ENCODE measurements at places on chromosomes 7 and 10.
A peak's percentile ranks its signal among the peaks of the same experiment; 100 is the strongest.

- DNase-seq = no peak
Observed at GRCh38 chr10:56181607-56182006, 179.5 kb downstream of the ZWINT start.

- DNase-seq = no peak
Observed at GRCh38 chr10:22681783-22682183, 32.6 kb downstream of the PIP4K2A start.

DNA sequence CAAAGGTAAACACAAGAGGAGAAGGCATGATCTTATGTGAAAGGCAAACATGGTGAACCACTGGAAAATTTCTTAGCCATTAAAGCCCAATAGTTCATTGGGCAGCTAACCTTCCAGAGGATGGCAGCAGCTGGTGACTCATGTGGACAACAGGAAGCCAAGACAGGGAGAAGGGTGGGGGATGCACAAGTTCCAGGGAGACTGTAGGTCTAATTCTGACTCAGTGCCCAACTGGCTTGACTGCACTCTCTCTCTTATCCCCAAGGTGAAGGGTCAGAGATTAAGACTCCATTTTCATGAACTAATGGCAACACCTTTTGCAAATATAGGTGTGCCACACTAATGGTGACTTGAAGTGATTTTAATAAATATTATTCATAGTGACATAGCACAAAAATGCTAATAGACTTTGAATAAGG lies 47.9 kb upstream of the SLC35B4 start:
- no peak for DNase-seq

- peak; percentile 85 for DNase-seq
Observed at GRCh38 chr10:6580279-6581029, 378 bp upstream of the PRKCQ start.

GRCh38 chr7:47677664-47678063 lies 95.8 kb upstream of the TNS3 start:
- DNase-seq = no peak

DNA sequence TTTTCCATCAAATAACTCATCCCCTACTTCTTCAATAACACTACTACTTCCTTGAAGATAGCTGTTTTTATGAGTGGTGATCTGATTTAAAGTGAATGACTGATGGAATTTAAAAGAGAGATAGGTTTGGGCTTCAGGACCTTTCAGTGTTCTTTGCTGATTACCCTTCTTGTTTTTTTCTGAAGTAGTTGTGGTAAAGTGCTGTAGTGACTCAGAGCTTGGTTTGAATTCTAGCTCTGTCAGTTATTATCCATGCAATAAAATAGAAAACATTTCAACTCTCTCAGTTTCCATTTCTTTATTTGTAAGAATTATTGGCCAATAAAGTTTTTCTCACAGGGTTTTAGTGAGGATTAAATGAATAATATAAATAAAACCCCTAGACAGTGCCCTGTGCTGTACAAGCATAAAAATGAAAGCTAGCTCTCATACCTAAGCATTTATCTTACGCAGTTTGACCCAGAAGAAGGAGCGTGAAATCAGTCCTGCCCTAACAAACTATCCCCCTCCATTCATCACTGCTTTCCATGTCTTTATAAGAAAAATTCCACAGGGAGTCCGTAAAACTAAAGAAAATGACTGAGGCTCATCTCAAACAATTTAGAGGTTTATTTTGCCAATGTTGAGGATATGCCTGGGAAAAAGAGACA lies 25.1 kb upstream of the AKAP9 start:
- DNase-seq = no peak

- DNase-seq = peak; percentile 68
Observed at GRCh38 chr7:102425639-102426267, 7.6 kb upstream of the ORAI2 start.

GRCh38 chr7:80833289-80834268 lies 85.3 kb downstream of the SEMA3C start:
- DNase-seq = no peak

DNA sequence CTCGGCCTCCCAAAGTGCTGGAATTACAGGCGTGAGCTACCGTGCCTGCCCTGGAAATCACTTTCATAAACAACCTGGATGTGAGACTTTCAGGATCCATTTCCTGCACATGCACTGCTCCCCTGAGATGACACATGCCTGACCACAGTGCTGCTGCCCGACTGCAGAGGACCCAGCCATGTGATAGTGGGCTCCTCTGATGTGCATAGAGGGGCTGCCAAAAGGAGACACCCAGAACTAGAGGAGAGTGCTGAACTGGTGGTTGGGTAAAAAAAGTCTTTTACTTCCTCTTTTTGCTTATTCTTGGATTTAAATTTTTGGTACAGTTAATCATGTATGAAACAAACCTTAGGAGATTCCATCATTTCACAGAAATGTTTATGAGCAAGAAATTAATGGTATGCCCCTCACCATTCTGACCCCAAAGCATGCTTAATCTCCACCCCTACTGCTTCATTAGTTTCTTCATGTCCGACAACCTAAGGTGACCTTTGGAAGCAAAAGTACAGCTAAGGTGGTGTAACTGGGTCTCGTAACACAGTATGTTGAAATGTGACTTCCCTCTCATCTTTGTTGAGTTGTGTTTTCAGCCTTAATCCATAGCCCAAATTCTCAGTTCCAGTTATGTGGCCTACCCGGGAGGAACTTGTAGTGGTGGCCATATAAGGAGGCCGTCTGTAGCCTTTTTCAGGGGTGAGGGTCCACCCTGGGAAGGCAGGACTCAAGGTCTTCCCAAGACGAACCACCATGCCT lies 111.1 kb downstream of the RNF216 start:
- no peak for DNase-seq

DNA sequence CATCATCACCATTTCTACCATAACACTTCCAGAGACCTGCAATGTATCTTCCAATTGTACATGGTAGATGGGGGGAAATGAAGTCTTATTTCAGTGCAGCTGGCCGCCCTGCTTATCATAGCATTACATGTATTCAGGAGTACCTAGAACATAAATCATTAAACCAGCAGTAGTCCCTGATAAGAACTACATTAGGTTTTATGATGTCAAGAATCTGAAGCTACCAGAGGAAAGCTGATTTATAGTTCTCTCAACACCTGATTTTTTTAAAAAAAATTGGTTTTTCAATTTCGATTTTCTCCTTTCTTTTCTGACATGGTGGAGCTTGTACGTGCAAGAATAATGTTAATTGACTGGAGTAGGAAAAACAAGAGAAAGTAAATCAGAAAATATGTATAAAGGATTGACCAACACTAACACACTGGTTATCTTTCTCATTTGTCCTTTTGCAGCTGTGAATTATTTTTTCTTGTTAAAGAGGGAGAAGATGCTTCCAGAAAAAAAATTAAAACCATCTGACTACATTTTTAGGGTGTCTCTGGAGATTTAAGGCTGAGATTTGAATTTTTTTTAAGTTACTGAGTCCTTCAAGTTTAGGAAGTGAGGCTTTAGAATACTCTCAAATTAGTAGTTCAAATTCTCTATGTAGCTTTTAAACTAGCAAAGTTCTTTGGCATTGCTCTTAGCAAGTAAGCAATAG lies 59.1 kb downstream of the CSTF2T start:
- no peak for DNase-seq

DNA sequence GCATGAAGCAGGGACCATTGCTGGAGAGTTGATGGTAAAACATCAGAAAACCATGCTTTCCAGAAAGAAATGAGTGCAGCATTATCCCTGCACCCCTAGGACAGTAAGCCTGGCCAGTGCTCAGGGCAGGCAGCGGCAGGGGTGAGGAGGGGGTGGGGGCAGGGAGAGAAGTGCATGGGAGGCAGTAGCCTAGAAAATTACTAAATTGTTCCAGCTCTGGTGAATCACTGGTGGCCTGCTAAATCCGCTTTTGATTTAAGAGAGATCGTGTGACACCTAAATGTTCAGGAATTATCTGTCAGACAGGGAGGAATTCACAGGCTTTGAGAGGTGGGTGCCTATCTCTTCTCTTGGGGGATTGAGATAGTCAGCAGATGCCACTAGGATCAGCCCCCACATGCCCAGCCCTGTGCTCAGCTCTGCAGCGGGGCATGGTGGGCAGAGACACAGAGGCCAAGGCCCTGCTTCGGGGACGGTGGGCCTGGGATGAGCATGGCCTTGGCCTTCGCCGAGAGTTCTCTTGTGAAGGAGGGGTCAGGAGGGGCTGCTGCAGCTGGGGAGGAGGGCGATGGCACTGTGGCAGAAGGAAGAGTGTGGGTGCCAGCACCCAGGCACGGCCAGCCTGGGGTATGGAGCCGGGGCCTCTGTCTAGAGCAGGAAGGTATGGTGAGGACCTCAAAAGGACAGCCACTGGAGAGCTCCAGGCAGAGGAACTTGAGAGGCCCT lies 5.0 kb upstream of the AQP1 start:
- DNase-seq = no peak

DNA sequence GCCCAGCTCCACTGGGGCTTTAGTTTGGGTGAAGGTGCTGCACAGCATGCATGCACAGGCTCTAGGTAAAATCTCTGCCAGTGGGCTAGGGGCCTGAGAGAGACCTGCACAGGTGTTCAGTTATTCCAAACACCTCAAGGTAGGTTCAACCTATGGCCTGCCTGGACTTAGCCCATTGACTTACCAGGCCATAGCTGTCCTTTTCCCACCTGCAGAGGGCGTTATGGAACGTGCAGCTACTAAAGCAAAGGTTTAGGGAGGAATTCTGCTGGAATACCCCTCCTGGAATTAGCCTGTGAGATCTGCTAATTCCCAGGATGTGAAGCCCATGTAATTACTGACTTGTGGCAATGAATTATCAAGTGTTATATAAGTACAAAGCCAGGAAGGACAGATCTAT lies 3.6 kb downstream of the VWC2 start:
- no peak for DNase-seq

GRCh38 chr7:132450696-132451095 lies 125.6 kb downstream of the PLXNA4 start:
- no peak for DNase-seq

- DNase-seq = no peak
Observed at GRCh38 chr10:3716093-3716492, 68.9 kb downstream of the KLF6 start.

DNA sequence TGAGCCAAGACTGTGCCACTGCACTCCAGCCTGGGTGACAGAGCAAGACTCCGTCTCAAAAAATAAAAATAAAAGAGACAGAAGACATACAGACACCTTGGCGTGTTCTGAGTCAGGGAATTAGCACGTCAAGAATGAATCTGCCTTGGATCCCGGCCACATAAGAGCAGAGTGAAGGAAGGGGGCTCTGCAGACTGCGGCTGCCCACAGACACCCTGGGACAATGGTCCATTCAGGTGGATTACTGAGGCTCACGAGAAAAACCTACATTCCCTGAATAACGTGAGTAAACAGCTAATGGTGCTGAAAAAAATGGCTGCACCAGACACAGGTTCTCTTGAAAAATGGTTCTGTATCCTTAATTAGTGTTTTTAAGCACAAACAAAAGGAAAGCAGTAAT lies 100.1 kb upstream of the FGFR2 start:
- DNase-seq = no peak

DNA sequence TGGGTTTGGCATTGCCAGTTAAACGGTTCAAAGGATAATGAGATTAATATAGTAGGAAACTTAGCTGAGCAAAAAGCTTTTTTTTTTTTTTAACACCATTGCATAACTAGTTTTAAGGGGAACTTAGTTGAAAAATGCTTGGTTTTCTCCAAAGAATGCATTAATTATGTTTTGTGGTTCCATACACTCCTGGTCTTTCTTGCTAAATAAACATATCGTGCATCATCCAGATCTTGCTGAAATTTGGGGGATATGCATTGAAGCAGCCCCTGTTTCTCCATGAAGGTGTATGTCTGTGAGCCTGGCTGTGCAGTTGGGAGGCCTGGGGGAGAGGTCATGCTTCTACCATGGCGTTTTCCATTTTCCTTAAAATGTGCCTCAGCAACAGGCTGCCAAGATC lies 558.2 kb upstream of the GALNT17 start:
- DNase-seq = no peak

- no peak for DNase-seq
Observed at GRCh38 chr10:55449981-55450380, 649.0 kb upstream of the PCDH15 start.

DNA sequence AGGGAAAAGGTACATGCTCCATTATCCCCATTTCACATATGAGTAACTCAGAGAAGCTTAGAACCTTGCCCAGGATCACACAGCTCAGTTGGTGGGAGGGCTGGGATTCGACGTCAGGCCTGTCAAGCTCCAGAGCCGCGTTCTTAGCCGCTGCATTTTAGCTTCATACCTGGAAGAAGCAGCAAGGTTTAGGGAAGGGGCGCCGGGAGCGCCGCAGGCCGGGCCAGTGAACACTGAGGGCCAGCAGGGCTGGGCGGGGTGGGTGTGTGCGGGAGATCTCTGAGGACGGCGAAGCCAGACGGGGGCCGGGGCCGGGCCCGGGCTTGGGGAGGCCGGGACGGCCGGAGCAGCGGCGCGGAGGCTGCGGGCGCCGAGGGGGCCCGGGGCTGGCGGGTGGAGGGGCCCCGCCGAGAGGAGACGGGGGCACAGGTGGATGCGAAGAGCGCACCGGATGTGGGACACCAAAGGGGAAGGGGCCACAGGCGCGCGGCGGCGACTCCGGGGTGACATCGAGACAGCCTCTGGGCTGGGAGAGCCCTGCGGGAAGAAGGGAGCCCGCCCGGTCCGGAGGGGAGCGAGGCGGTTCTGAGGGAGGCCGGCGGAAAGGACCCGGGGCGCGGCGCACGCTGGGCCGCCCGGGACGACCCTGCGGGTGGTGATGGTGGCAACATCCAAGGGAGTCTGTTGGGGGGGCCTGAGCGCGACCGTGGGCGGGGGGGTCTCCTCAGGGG lies 498 bp downstream of the NDST2 start:
- DNase-seq = peak; percentile 25
